Left renal cortex interstitium (tissue), 4 donors: ENCODE measurements at places on chromosomes 5 and 9.

DNA sequence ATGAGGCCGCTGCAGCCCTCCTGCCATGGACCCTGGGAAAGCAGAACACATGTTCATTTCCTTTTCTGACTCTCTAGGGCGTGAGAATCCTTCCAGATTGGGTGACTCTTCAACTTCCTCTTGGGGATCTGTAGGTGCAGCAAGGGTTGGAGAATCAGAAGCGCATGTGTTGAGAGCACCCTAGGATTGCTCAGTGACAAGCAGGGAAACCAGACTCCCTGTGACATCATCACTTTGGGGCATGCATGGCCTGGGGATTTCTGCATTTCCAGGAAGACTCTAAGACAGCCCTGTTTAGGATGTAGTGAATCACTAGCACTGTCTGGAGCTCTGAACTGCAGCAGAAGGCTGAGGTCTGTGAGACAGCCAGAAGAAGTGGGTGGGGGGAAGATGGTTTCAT is 15.1 kb upstream of the LCP2 start:
- DNase-seq, result no peak

GRCh38 chr5:43514471-43514815 is 505 bp downstream of the C5orf34 start:
- DNase-seq, result no peak

GRCh38 chr9:99660191-99660636 is 161.5 kb upstream of the NR4A3 start:
- DNase-seq, result no peak

DNA sequence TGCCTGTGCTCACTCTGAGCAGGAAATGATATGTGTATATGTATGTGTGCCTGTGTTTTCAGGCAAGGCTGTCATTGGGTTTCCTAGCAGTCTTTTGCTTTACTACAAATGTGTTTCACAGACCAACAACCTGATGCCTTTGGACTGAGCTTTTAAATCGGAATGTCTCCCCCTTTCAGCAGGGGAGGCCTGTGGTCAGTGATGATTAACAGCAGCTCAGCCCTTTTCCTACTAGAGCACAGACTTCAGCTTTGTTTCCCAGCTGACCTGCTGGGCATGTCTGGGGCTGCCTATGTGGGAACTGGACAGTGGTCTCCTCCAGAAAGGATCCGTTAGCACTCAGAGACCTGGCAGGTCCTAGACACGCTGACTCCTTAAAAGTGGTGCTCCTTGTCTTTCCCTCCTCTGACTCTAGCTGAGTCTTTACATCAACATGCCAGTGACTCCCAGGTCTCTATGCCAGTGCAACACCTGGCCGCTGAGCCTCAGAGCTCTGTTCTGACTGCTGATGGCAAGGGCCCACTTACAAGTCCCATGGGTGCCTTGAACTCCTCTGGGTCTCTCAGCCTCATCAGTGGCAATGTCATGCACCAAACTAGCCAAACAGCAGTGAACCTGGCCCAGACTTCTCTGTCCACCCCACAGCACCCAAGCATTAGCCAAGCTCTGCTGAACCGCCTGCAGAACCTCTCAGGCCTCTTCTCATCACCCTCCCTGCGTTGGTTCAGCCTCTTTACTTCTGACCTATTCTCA is 7.7 kb downstream of the MACROH2A1 start:
- DNase-seq, result no peak

GRCh38 chr5:169384661-169385060 is 83.7 kb upstream of the SLIT3 start:
- no peak for DNase-seq

DNA sequence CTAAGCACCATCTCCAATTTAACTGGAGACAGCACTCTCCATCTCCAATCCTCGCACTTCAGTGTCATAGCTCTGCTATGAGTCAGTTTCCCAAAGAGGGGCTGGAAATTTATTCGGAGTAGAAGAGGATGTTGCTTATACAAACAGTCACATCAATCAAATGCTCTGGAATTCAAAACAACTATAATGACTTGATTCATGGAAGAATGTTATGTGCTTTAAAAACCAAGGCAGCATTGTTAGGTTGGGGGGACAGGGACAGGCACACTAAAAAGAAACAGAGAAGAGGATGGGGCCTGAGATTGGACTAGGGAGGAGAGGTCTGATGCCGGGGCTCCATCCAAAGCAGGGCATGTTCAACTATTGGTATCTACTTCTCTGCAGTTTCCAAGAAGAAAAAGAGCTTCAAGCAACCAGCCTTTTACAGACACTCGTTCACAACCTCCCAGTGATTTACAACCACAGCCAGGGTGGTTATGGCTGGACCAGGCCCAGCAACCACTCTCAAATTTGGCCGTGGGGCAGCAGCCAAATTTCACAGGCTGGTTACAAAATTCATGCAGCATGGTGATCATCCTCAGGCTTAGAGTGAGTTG is 117.5 kb upstream of the ZNF366 start:
- DNase-seq, result no peak

- no peak for DNase-seq
Measured at GRCh38 chr5:84228266-84228665, 156.4 kb downstream of the EDIL3 start.

DNA sequence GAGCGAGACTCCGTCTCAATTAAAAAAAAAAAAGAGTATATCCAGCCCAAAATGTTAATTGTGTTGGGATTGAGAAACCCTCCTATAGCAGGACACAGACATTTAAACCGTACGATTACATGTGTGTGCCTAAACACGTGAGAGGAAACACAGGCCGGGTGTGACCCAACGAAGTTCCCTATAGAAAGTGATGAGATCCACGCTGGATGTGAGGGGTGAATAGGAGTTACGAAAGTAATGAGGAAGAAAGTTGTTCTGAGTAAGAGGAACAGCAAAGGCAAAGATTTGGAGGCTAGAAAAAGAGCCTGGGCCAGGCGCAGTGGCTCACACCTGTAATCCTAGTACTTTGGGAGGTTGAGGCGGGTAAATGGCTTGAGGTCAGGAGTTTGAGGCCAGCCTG is 13.6 kb downstream of the NAIF1 start:
- no peak for DNase-seq

DNA sequence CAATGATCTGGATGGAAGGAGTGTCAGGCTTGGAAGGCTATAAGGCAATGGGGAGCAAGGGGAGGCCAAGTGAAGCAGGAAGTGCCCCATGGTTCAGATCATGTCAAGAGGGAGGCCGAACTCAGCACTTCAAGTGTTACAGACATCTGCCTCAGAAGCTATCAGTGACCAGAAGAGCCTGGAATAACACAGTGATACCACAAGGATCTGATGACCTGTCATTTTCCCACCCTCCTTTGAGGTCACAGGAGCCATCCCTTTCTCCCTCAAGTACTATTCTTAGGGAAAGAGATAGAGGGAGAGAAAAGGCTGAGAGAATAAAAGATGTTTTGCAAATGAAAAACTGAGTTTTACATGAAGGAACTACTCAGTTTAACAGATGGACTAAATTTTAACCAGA is 454.8 kb downstream of the CSNK1G3 start:
- DNase-seq, result no peak

DNA sequence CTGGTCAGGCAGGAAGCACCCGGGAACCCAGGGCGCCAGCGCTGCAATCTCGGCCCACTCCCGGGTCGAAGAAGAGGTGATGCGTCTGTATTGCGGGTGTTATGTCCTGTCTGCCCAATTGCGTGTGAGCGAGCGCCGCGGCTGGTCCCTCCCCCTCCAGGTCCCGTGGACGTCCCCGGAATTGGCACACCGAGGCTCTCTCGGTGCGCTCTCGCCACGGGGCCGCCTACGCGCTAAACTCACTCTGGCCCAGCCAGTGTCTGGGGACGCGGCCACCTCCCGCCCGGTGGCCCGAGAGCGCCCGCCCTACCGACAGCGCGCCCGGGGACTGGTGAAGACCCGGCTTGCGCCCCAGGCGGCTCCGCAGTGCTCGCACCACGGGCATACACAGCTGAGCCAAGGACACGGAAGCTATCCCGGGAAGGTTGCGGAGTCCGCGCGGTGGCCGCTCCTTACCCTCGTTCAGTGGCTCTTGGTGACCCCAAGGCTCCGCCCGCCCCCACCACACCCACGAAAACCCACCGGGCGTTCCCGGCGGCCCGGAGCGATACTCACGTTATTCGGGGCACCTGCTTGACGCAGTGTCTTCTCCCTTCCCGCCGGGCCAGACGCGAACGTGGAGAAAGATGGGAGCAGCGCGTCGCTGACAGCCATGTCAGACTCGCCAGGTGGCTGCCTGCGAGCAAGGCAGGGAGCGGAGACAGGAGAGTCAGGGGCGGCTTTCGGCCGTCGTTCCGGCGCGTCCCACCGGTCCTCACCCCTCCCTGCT is 1.0 kb downstream of the KLF4 start:
- DNase-seq, result no peak

GRCh38 chr9:36995927-36996705 is 38.0 kb downstream of the PAX5 start:
- no peak for DNase-seq

DNA sequence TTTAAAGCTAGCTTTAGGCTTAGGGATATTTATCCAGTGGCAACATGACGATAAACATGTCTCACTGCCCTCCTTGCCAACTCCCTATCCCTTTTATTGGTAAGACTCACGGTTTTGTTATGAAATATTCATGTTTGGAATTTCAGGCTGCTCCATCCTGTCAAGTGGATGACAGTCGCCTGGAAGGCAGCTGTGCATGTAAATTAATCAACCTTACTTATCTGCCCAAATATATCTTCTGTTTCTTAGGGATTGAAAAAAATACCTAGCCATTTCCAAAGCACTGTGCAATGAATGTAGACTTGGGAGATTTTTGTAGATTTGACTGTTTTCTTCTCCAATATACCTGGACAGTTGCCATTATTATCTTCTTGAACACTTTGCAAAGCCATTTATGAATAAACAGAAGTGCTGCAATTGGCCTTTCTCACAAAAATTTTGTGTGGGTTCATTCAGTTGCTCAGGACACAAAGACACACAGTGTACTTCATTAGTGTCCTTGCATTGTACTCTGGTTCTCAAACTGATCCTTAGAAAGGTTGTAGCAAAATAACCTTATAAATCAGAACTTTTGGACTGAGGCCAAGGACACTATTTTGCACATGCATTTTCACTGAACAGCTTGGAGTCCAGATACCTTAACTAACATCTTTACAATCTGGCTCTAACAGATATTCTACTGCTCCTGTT is 889.4 kb upstream of the SEMA6A start:
- DNase-seq, result no peak

DNA sequence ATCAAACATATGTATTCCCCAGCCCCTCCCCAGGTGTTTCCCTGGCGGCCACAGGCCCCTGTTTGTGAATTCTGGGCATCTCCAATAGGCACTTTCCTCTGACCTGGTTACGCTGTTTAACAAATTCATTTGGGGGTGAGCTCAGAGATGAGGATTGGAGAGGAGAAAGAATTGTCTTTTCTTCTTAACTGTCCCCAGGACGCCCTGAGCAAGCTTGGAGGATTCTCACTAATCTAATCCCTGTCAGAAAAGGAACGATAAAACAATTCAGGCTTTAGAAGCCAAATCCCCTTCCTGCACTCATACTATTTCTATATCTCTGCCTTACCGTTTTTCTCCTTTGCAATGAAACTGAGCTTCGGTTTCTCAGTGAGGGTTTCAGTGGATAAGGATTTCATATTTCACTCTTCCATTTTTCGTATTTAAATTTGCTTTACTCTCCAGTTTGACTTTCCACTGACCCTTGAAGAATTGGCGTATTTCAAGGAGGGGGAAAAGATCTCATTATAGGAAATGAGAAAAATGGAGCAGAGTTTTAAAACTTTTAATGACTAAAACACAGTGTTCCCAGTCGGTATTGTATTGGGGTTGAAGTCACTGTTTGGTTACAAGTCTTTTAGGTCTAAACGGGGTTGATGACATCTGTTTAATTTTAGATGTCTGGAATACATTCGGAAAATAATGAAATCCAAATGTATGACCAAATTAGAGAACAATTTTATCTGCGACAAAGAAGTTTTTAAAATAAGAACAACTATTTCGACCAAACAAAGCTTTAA is 180.1 kb downstream of the MACROH2A1 start:
- DNase-seq, result no peak

DNA sequence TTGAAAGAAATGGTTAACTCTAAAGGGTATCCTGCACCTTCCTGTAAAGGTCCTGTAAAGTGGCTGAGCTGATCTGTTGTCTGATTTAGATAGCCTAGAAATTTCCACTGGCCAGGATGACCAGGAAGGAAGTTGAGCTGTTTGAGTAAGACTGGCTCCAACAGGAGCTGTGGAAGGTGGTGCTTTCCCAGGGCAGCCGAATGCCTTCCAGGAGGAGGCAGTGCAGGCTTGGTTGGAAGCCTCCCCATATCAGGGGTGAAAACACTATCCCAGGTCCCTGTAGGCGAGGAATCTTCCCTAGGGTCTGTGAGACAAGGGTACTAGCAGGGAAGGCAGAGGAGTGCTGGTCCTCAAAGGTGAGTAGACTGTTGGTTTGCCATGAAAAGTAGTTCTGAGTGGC is 98.4 kb downstream of the LIX1 start:
- no peak for DNase-seq

GRCh38 chr9:22389271-22389670 is 57.4 kb upstream of the DMRTA1 start:
- DNase-seq, result no peak

- no peak for DNase-seq
Measured at GRCh38 chr5:128304088-128304487, 220.5 kb downstream of the SLC12A2 start.

- DNase-seq, result no peak
Measured at GRCh38 chr9:134329886-134330285, 3.6 kb downstream of the RXRA start.

GRCh38 chr5:61525512-61526206 is 193.6 kb downstream of the ZSWIM6 start:
- DNase-seq, result no peak

- no peak for DNase-seq
Measured at GRCh38 chr9:14554886-14555285, 138.3 kb downstream of the ZDHHC21 start.

GRCh38 chr5:170278611-170279458 is 18.7 kb downstream of the LCP2 start:
- DNase-seq, result no peak

GRCh38 chr5:58649716-58650115 is 66.8 kb downstream of the RAB3C start:
- no peak for DNase-seq

DNA sequence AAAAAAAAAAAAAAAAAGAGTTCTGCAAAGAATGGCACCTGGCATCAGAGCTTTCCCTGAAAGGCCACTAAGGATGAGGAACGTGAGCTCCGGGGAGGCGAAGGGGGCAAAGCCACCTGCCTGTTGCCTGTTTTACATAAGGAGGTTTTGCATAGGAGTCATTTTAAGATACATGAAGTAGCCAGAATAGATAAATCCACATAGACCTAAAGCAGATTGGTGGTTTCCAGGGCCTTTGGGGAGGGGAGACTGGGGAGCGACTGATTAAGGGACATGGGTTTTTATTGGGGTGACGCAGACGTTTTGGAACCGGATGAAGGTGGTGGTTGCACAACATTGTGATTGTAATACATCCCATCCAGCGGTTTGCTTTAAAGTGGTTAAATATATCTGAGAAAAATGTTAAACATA is 7.1 kb downstream of the NEK6 start:
- no peak for DNase-seq
